Caudate nucleus (tissue), 63 donors: ENCODE measurements at places on chromosomes 2 and 18.

- no peak for DNase-seq
Measured at GRCh38 chr18:7202169-7202568, 28.7 kb upstream of the LRRC30 start.

DNA sequence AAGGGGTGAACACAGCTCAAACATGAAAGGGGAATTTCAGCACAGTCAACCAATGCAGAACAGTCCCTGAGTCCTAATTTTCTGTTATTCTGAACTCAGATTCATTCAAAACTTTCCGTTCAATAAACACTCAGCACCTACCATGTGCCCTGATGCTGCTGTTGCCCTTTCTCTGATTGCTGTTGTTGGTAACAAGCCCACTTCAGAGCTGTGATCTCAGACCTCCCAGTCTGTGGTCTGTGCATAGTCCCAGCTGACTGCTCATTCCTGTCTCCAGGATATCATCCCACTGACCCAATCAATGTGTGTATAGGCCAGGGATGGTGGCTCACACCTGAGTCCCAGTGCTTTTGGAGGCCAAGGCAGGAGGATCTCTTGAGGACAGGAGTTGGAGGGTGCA is 82.7 kb upstream of the SLC35G4 start:
- DNase-seq: no peak

- DNase-seq: no peak
Measured at GRCh38 chr2:189854187-189854586, 69.9 kb downstream of the PMS1 start.

DNA sequence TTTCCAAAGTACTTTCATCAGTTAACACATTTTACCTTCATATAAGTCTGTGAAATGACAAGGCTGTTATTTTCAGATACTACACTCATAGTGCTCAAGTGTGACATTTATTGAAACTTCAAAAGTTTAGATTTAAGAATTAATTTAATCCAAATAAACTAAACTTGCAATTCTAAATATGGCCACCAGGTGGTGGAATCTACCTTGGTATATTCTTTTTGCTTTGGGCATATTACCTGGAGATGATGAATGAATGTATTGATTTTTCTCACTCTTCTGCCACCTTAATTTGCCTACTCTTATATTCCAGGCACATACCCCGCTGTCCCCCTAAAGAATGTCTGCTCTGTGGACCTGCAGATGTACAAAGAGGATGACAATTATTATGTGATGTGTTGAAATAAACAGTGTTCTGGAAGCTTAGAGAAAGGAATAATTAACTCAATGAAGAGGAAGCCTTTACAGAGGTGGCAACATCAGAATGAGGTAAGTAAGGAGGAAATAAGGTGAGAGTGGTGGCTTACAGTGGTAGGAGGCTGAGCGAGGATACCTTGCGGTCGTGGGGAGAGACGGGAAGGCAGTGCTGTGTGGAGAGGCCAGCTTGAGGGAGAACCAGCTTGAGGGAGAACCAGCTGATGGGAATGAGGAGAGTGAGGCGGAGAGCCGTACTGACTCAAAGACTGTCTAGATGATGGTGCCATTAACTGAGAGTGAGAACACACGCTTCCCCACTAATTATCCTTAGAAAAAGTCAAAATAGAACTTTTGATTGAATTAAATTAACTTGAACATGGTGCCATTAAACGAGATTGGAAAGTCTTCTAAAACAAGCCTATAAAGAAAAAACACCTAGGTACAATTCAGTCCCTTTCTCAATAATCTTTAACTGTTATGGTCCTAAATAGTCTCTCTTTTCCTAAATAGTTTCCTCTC is 179.5 kb downstream of the CELF4 start:
- no peak for DNase-seq

DNA sequence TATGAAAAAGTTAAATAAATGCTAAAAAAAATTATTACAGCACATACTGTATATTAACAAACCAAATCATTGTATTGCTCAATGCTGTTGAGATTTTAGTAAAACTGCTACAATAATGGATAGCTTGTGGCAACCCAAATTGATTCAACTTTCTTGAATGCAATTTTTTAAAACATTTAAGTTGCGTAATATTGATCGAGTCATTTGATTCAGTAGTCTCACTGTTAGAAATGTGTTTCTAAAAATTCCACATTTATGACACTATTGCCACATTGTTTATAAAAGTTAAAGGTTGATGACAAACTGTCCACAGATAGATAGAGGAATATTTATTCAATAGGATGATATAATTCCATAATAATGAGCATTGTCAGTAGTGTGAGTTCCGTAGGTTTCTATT is 640.7 kb upstream of the CRIM1 start:
- DNase-seq: no peak

DNA sequence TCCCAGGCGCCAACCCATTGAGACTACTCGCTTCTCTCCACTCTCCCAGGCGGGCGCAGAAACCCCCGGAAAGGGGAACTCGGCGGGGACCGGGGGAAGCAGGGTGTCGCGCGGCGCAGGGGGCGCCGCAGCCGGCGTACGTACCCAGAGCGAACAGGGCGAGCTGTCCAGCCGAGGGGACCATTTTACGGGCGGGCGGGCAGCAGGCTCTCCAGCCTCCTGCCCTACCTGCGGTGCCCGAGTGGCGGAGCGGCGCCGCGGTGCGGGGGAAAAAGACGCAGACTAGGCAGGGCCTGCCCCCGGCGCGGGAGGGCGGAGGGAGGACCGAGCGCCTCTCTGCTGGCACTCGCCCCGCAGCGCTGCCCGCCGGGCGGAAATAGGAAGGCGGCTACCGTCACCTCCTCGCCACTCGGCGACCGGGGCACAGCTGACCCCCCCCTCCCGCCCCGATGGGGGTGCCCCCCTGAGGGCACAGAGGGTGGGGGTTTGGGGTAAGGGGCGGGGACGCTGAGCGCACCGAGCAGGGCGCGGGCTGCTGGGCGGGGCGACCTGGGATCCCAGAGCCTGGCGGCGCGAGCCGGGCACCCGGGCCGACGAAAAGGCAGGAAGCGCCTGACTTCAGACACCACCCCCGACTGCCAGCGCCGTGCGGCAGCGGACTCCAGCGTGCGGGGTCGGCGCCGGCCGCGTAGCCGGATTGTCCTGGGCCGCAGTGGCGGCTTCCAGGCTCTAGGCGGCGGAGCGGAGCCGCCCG is at the start of gene TGFA:
TSS of gene TGFA (minus strand) at position 243 of the 754 bp plus-strand sequence. CDS start at position 184, 59 bp downstream.
- peak; percentile 83 for DNase-seq

DNA sequence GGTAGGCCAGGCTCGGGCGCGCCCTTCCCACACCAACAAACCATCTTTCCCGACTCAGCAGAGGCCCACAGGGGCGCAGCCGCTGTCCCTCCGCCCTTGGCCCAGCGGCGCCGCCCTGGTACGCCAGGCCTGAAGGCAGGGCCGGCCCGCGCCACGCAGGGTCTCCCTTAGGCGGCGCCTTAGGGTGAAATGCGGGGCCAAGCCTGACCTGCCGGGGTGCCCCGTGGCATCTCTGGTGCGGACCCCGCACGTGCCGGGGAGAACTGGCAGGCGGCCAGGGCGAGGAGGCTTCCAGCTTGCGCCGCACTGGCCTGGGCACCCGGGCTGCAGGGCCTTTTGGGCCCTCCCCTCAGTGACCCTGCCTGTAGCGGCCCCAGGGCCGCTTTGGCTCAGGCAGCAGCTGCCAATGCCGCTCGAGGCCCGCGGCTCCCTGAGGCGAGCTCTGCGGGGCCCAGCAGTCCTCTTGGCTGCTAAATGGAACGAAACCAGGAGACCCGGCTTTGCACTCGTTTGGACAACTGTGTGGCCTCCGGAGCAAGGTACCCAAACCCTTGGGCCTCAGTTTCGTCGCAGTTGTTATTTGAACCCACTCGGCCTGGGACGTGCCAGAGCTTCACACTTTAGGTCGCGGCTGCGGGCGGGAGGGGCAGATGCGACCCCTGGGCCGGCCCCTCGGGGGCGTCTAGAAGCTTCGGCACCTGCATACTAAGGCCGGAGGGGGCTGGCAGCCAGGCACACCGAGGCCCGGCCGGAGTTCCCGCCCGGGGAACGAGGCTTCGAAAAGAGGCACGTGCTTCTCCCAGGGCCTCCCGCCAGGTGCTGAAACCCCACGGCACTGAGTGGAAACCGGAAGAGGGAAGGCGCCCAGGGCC is 8.5 kb downstream of the OTX1 start:
- DNase-seq: no peak

DNA sequence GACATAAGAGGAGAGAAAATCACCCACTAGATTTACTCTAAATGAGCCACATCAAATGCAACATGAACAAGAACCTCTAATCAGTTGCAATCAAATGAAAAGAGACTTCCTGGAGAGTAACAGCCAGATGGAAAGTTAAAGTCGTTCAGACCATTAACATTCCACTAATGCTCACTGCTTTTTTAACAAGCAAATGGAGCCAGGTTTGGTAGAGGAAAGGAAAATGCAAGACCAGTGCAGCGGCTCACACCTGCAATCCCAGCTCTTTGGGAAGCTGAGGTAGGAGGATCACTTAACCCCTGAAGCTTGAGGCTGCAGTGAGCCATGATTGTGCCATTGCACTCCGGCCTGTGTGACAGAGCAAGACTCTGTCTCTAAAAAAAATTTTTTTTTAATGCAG is 48.5 kb downstream of the CACNB4 start:
- DNase-seq: no peak

GRCh38 chr2:29345236-29345635 is 230.0 kb downstream of the CLIP4 start:
- no peak for DNase-seq

DNA sequence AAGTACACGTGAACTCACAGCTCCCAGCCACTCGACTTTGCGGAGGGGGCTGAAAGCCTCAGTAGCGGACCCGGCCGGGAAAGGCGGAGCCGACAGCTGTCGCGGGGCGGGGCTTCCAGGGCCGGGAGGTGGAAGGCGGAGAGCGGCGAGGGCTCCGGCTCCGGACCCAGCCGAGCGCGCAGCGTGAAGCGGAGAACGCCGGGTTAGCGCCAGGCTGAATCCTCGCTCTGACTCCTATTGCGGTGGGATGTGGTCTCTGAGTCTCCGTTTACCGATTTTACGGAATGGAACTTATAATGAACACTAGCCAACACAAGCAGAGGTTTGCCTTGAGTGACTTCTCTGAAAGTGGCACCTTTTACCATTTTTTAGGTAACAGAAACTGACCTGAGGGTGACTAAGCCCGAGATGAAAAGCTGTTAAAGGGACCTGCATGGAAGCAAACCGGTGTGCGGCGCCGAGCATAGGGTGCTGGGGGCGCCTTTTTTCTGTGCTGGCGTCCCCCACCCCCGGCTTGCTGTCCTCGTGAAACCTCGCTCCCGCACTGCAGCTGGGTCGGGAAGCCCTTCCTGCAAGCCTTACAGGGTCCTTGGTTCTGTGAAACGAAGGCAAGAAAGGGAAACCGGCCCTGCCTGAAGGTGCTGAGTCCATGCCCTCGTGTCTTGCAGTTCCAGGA is 72.9 kb downstream of the EN1 start:
- DNase-seq: no peak

DNA sequence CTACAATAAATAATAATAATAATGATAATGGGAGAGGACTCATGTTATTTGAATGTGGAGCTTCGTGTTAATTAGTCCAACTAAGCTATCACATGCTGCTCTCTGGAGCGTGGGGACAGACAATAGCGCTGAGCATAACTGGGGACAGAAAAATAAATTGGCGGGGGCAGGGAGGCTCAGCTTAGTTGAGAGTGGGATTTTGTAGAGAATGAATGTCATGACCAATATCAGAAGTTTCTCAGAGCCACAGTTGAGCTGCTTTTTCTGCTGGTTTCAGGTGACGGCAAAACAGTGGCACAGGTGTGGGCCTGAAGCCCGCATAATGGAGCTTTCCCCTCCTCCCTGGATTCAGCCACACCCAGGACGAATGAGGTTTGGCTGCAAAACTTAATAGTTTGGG is 111.1 kb upstream of the CAB39 start:
- no peak for DNase-seq

DNA sequence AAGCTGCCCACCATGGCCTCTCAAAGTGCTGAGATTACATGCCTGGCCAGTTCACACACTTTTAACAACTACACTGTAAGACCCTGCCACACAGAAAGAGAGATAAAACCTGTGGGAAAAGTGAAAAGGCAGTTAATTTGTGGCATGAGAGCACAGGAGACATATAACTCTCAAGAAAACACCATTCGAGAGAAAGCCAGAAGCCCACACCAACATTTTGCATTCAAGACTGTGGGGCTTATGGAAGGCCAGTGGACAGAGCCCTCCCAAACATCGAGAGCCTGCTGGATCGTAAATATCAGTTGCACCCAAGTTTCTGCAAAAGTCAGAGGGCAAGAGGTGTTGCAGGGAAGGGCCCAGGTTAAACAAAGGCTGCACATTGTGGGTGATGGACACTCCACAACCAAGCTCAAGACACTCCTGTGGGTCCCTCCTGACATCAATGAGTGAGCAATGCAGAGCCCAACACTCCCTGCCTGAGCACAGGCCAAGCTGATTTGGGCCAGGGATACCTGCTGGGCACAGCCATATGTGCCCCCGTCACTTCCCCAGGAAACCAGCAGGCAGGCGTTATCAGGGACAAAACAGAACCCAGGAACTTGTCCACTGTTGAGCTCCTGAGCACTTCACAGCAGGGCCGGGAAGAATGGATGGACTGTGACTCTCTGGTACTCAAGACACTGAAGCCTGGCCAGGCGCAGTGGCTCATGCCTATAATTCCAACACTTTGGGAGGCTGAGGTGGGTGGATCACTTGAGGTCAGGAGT is 114.4 kb downstream of the ZFP36L2 start:
- no peak for DNase-seq

- DNase-seq: no peak
Measured at GRCh38 chr2:201144101-201145051, 28.4 kb downstream of the CFLAR start.

DNA sequence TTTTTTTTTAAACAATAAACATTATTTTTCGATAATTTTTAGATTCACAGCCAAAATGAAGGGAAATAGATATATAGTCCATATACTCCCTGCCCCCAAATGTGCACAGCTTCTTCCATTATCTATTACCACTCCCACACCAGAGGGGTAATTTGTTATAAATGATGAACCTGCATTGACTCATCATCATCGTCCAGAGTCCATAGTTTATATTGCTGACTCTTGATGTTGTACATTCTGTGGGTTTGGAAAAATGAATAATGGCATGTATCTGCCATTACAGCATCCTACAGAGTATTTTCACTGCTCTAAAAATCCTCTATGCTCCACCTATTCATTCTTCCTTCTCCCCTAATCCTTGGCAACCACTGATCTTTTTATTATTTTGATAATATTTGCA is 121.5 kb downstream of the LTBP1 start:
- no peak for DNase-seq

DNA sequence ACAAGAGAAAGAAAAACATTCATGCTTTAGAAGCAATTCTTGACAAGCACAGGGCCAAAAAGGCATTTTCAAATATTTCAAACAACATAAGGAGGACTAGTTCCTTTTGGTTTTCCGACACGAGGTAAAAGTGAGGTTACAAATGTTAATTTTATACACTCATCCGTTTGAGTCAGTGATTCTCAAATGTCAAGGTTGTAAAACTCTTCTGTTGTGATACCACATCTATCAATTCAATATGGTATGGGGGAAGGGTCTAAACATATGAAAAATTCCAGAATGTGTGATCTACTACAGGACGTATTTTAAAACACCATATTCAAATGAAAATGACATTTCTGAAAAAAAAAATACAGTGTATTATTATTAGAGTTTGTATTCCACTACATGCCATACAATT is 52.7 kb downstream of the TGIF1 start:
- DNase-seq: no peak
